ENCODE measurements at places on chromosomes 5 and 9.

DNA sequence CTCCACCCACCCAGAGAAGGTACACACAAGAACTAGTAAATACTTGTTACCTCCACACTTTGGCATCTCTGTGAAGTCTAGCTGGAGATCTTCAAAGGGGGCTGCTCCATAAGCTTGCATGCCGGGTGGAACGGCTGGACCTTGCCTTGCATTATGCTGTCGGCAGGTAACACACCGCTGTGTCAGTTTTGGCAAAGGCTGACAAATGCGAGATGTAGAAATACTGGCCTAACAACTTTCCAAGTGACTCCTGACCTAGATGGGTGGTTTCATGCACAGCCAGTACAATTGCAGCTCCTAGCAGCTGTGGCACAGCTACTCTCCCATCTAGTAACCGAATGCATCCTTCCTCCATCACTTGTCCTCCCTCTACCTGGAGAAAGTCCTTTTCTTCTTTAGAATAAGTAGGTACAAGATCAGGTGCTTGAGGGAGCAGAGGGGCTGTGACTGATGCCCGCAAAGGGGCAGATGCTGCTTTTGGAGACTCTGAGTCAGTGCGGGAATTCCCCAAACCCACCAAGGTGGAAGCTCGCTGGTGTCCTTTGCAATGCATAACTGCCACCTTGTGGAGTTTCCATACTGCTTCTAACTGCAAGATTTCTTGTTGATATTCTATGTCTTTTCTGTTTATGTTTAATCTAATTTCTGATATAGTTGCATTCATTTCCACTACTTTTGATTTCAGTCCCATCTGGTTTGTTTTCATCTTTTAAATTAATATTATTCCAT, 78.4 kb downstream of the TMEM161B start:
- DNase-seq = no peak

DNA sequence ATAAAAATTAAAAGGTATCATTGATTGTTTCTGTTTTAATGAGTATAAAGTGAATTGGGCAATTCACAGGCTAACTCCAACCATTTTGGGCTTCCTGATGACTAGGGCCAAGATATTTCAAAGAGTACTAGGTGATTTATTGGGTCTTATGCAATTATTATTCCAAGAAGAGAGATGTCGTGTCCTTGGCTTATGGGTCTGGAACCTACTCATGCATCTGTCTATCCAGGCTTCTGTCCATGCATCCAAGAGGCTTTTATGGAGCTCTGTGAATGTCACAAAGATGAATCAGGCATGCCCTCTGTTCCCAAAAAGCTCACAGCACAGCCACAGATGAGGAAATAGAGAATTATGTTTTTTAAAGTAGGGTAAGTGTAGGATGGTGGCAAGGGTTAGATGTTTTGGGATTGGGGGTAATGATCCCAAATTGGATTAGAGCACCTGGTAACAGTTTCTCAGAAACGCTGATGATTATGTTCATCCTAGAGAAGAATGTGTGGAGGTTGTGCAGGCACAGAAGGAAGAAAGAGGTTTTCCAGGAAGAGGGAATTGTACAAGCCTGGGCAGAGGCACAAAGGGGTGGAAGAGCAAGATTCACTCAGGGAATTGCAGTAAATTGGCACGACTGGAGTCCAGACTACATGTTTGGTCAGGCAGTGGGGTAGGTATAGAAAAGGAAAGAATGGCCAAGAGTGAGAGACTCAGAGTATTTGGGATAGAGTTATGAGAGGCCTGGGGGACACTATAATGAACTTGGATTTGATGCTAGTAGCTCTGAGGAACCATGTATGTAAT, 83.0 kb upstream of the TNC start:
- DNase-seq = no peak

- peak; percentile 71 for DNase-seq
Observed at GRCh38 chr5:150044329-150044681, 42.0 kb downstream of the CSF1R start.

- DNase-seq = no peak
Observed at GRCh38 chr9:37839496-37840461, 39.2 kb downstream of the DCAF10 start.

DNA sequence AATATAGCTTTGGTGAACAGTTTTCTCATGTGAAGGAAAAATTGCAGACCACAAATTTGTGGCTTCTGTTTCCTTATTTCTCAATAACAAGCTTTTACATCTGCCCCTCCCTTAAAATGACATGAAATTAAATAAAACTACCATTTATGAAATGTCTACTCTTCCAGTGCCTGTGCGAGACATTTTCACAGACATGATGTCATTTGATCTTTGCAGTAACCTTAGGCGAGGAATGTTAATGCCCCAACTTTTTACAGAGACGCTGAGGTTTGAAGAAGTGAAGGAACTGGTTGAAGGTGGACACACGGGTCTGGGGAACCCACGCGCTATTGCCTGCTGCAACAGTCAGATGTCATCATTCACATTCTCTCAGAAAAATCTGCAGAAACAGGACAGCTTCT, 61.5 kb downstream of the OSTF1 start:
- no peak for DNase-seq

GRCh38 chr9:74497748-74498620, 849 bp downstream of the RORB start:
- peak; percentile 13 for DNase-seq

- no peak for DNase-seq
Observed at GRCh38 chr9:121157939-121158338, 43.7 kb downstream of the RAB14 start.

DNA sequence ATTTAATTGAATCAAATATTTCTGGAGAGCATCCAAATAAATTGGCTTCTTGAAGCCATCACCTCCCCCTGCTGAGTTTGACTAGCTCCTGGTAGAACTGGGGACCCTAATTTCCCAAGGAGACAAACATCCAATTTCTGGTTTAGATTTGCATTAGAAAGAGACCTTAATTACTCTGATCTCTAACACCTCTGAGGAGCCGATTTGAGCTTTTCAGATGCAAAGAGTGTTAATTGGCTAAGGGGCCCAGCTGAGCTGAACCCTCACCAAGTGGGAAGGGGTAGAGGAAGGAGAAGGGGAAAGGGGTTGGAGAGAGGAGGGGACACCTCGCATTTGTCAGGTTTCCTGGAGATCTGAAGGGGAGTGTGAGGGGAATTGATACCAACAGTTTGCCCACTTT, 145.4 kb upstream of the SHB start:
- no peak for DNase-seq

GRCh38 chr5:72783354-72783753, 33.1 kb upstream of the TNPO1 start:
- no peak for DNase-seq

GRCh38 chr5:17223367-17224185, 6.1 kb downstream of the BASP1 start:
- DNase-seq = no peak

DNA sequence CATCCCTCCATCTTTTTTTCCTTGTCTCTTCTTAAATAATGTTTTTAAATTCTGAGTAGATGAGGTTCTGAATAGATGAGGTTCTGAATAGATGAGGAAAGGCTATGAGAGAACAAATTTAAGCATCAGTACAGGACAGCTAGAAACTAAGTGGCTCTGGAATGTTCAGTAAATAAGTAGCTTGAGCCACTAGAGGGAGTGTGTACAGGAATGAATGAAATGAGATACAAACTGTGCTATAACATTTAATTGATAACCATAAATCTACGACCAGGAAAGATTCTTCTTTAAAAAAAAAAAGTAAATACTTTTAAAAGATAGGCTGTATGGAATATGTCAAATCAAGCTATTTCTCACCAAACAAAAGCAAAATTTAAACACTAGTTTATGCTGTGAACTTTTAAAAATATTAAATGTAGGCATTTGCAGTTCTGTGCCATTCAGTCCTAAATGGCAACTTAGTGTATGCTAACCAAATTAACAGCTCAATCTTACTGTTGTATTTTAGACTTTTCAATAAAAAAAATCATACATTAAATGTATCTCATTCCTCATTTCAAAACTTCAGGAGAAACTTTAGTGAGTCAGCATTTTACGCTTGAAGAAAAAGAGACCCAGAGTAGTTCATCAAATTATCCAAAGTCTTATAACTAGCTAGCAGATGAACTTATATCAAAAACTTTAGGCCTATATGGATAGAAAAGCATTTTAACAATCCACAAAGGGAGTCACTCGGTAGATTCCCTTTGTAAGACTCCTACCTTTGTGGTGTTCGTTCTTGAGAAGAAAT, 70.4 kb upstream of the SNX2 start:
- DNase-seq = peak; percentile 53

DNA sequence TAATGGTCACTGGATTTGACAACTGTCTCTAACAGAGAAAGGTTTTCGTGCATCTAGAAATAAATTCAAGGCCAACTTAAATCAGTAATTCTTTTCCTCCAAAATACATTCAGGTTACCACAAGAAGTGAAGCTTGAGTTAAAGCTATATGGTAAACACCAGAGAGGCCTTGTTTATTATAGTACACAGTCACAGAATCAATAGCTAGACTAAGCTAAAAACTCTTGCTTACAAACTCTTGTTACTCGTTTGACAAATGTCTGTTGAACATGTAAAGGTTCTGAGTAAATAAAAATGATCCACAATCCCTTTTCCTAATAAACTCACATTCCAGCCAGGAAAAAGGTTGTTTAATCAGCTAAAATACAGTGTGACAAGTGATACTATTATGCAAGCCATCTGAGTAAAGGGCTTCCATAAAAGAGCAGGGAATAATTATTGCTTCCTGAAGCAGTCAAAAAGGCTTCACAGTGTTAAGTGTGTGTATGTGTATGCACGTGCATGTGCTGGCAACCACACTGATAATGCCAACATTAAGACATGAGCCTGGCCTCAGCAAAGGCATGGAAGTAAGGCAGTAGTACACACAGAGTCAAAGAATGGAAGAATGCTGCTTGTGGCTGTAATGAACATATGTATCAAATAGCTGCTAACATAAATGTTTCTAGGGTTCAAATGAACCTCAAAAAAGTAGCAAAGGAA, 12.8 kb downstream of the PTAR1 start:
- peak; percentile 8 for DNase-seq

Data from mesenchymal stem cell (in vitro differentiated cells and primary cell).